T-cell (primary cell): ENCODE measurements at places on chromosomes 5 and 9. TPM values are rescaled to one million over a fixed set of nuclear protein-coding genes. Genes with fewer than 3 reads are reported as not detected.

- DNase-seq, result no peak
Measured at GRCh38 chr5:38518341-38518740, 38.1 kb downstream of the LIFR start.

DNA sequence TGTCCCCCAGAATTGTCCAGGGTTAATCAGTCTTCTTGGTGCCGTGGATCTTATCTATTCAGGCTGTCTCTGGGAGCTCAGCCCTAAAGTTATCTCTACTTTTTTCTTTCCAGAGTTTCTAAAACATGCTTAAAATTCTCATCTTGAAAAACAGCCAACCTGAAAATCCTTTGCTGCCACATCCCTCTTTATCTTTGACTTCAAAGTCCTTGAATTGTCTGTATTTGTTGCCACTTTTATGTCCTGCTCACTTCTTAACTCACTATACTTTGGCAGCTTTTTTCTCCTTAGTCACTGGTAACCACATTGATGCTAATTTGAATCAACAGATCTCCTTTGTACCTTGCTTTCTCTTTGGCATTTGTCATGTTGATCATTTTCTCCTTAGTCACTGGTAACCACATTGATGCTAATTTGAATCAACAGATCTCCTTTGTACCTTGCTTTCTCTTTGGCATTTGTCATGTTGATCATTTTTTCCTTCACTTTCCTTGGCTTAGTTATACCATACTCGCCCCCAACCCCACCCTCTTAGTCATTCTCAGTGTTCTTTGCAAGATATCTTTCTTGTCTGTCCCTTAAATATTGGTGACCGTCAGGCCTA is 8.5 kb downstream of the DMXL1 start:
- DNase-seq, result no peak

- DNase-seq, result no peak
Measured at GRCh38 chr5:151234476-151235238, 10.8 kb upstream of the CCDC69 start.

- no peak for DNase-seq
Measured at GRCh38 chr5:116355819-116356601, 218.6 kb downstream of the SEMA6A start.

- DNase-seq, result no peak
Measured at GRCh38 chr5:139094154-139095131, 103.7 kb downstream of the SIL1 start.

DNA sequence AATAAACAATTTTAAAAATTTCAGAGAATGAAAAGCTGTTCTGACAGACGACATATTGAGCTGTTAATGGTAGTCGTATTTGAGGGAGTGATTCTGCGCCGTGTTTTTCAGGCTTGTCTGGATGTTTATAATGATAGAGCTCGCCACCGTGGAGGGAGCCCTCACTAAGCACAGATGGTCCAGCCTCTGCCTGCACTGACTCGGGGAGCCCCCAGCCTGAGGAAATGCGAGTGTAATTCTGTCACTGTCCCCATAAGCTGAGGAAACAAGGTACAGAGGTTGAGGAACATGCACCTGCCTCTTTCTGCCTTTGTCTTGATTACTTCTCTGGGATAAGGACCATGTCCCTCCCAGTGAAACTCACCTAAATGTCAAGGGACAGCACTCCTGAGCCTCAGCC is 7.4 kb upstream of the DBH start:
- DNase-seq, result no peak

DNA sequence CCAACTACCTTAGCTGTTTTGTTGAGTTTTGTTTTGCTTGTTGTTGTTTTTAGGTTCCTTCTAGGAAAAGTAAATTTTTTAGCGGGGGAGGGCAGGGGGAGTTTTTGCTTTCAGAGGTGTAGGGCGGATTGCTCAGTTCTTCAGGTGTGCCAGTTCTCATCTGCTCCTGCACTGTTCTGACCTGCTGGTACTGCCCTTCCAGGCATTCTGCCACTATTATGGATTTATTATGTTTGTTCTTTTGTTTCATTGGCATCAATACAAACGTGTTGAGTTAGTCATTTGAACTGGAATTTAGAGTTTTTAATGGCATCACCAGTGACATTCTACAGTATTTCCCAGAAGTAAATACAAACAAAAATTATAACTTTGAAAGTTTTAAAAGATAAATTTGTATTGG is 26.0 kb downstream of the ERCC6L2 start:
- no peak for DNase-seq

GRCh38 chr9:69583645-69584234 is 88.4 kb downstream of the APBA1 start:
- DNase-seq, result no peak

Gene FGF18
- 0.58 TPM for total RNA-seq

GRCh38 chr9:15253786-15254185 is 53.2 kb downstream of the TTC39B start:
- no peak for DNase-seq

DNA sequence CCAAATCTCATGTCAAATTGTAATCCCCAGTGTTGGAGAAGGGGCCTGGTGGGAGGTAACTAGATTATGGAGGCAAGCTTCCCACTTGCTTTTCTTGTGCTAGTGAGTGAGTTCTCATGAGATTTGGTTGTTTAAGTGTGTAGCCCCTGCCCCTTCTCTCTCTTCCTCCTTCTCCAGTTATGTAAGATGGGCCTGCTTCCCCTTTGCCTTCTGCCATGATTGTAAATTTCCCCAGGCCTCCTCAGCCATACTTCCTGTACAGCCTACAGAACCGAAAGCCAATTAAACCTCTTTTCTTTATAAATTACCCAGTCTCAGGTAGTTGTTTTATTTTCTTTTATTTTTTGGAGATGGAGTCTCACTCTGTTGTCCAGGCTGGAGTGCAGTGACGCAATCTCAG is 18.2 kb upstream of the TXNDC8 start:
- no peak for DNase-seq

Gene CSF1R
- 0.60 TPM for total RNA-seq

DNA sequence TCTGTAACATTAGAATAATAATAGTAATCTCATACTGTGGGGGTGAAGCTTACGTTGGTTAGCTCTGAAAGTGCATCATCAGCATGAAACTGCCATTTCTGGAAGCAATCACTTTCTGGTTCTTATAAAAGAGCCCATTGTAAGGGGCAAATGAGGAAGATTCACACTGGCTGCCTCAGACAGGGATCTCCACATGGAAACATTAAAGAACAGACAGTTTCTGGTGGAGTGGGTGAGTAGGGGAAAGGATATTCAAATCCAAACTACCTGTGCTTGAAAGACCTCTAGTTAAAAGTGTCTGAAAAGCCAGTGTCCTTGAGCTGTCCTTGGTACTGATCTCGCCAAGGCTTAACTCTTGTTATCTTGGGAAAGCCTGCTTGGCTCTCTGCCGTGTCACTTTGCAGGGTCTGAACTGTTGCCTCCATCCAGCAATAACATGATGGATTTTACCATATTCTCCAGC is 19.1 kb upstream of the SLC31A2 start:
- no peak for DNase-seq

Gene SNCAIP
- total RNA-seq, result not detected

DNA sequence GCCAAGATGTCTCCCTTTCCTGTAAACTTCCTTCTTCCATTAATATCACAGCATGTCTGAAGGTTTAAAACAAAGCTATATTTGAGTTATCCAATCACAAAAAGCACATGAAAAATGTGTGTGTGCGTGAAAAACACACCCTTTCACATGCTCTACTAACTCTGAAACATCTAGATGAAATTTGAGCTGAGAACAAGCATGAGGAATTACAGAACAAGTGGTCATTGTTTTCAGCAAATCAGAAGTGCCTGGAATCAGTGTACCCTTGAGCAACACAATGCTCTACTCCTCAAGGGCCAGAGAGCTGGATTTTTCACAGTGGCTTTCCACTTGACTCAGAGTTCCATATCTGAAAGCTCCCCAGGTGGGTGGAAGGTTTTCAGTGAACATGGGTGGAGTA is 255.9 kb downstream of the PSAT1 start:
- DNase-seq, result no peak

DNA sequence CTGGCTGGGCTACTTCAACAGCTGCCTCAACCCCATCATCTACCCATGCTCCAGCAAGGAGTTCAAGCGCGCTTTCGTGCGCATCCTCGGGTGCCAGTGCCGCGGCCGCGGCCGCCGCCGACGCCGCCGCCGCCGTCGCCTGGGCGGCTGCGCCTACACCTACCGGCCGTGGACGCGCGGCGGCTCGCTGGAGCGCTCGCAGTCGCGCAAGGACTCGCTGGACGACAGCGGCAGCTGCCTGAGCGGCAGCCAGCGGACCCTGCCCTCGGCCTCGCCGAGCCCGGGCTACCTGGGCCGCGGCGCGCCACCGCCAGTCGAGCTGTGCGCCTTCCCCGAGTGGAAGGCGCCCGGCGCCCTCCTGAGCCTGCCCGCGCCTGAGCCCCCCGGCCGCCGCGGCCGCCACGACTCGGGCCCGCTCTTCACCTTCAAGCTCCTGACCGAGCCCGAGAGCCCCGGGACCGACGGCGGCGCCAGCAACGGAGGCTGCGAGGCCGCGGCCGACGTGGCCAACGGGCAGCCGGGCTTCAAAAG is 36.9 kb upstream of the TTC1 start:
- DNase-seq, result no peak

GRCh38 chr5:139182528-139183296 is 15.5 kb downstream of the SIL1 start:
- no peak for DNase-seq

DNA sequence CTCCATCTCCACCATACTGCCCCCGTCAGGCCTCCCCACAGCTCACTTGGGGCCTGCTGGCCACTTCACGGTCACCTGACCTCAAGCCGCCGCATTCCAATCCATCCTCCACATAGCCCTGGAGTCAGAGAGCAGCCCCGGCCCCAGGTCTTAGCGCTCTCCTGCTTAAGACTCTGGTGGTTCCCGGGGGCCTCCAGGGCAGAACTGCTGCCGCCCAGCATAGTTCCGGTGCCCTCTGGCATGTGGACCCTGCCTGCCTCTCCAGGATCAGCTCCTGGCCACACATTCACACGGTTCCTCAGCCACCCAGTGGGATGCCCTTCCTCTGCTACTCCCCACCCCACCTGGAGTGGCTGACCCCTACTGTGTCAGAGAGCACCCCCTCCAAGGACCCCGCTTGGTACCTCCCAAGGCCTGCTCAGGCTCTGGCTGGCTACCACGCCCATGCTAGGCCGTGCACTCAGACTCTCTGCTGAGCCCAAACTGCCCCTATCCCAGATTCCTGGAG is 8.7 kb downstream of the PHYKPL start:
- DNase-seq, result no peak

Gene PCDHGB3
- total RNA-seq, result 0.85 TPM

DNA sequence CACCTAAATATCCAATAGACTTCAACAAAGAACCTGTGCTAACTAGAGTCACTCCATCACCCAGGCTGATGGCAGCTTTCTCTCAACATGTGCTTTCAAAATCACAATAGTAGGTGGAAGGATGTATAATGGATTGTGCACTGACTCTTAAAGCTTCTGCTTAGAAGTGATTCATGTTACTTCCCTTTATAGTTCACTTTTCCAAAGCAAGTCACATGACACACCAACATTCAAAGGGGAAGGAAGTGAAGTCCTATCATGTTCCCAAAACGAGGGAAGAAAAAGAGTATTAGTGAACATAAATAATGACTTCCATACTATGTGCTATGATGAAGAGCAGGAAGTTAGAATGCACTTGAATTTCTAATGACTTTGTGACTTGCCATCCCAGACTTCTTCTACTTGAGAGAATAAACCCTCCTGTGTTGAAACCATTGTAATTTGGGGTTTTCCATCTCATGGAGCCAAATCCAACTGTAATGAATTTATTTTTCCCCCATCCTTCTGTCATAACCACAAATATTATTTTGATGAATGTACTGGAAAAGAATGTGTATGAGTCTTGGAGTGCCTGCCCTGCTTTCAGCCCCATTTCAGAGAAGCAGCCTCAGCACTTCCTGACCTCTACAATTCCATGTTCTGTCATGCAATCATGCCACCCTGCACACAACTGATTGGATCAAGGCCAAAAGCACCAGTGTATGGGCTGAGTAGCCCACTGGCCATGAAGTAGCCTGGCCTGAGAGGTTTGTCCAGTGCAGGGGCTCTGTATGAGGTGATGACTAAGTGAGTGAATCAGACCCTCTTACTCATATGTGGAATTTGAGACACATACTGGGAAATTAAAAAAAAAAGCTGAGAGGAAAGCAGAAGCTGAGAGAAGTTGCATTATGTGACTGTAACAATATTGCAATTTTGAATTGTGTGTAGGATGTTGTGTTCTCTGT is 525.9 kb upstream of the CLINT1 start:
- DNase-seq, result no peak

Gene CDC20B
- total RNA-seq, result not detected

Gene NUTM2F
- not detected for total RNA-seq

Gene SLIT3
- 0.13 TPM for total RNA-seq

- no peak for DNase-seq
Measured at GRCh38 chr9:80635065-80635464, 1054.3 kb downstream of the TLE1 start.

DNA sequence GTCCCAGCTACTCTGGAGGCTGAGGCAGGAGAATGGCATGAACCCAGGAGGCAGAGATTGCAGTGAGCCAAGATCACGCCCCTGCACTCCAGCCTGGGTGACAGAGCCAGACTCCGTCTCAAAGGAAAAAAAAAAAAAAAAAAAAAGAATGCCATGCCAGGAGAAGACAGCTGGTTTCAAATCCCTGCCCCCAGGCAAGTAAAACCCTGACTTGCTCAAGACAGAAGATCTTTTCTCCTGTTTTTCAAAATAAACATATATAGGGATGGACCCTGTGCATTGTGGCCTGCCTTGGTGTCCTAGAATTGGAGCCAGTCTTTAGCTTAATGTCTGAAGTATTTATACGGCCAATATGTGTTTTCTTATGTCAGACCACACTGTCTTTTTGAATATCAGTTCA is 177.1 kb downstream of the NR3C1 start:
- no peak for DNase-seq

Gene ADAMTS2
- total RNA-seq, result not detected

Gene CYSRT1
- total RNA-seq, result not detected

DNA sequence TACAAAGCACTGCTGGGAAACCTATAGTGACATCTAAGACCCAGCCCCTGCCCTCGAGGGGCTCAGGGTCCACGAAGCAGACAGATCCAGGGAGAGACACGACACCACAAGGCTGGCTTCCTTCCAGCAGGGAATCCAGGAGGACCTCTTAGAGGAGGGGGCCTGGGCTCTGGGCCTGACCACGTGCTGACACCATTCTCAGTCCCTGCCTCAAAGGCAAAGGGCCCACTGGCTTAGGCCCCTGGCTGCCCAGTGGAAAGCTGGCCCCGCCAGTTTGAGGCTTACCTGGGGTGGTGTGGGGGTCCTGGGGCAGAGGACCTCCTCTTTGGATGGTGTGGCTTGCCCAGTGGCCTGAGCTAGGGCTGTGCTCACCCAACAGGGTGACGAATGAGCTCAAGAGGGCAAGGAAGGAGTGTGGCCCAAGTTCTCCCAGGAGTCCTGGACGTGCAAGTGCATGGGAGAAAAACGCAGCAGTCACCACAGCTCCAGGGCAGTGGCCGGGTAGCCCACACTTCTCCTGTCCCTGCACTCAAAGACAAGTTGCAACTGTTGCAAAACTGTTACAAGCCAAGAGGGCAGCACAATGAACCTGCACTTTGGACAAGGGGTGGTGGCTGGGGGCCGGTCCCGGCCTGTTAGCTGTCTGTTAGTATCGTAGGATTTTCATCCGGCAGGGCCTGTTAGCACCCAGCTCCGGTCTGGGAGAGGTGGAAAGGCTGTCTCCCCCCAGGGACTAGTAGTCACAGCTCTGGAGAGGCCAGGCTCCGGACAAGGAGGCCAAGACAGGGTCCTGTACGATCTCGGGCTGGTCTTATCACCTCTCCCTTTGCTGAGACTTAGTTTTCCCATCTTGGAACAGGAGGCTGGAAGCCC is 1.5 kb upstream of the SARDH start:
- DNase-seq, result no peak
